Esophagus squamous epithelium (tissue), 5 donors: ENCODE measurements at places on chromosomes 6 and 20.

DNA sequence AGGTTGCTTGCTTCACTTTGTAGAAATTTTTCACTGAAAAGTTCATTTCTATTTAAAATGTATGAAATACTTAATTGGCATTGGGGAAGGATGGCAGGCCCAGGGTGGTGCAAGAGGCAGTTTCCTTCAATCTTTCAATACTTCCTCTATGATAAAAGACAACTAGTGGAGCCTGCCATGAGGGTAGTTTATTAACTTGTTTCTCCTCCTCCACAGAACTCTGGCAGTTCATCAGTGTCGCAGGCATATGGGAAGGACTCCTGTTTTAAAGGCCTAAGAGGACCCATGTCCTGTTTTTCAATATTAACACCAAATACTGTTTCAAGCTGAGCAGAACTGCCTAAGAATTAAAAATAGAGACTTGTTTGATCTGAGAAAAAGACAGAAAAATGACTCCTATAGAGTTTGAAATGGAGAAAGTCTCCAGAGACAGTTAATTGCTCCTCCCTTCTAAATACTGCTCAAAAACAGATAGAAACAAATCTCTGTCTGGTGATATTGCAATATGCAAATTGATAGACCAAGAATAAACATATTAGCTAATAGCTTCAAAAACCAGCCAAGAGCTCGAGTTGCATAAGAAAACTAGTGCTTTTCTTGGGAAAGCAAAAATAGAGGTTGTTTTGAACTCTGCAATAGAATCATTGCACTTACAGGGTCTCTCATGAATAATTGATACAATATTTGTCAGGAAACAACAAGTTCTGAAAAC is 665.7 kb upstream of the SLC35B3 start:
- no peak for DNase-seq
- H3K36me3 ChIP-seq: no peaks in the 10 kb centered on the region
- H3K27ac ChIP-seq: no peak overlapping the region
- H3K4me3 ChIP-seq: no peak overlapping the region
- no peaks in the 10 kb centered on the region for H3K27me3 ChIP-seq

GRCh38 chr20:11499101-11499634 is 418.5 kb upstream of the BTBD3 start:
- H3K27ac ChIP-seq: no peak overlapping the region
- DNase-seq: no peak

DNA sequence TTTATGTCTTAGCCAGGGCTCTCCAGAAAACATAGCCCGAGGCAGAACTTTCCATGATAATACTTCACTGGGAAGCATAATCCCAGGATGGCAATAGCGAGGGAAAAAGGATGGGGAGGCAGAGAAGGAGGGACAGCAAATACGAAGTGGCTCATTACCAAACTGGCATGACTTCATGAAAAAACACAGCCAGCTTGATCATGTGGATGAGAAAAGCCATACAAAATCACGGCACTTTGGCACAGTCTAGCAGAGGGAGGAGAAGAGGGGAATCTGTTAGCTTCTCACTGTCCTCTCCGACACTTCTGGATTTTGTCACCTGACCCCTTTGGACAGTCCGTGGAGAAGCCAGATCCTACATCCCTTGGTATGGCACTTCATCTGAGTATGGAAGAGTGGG is 212.5 kb upstream of the GRIK2 start:
- DNase-seq: no peak
- no peaks in the 10 kb centered on the region for H3K36me3 ChIP-seq

DNA sequence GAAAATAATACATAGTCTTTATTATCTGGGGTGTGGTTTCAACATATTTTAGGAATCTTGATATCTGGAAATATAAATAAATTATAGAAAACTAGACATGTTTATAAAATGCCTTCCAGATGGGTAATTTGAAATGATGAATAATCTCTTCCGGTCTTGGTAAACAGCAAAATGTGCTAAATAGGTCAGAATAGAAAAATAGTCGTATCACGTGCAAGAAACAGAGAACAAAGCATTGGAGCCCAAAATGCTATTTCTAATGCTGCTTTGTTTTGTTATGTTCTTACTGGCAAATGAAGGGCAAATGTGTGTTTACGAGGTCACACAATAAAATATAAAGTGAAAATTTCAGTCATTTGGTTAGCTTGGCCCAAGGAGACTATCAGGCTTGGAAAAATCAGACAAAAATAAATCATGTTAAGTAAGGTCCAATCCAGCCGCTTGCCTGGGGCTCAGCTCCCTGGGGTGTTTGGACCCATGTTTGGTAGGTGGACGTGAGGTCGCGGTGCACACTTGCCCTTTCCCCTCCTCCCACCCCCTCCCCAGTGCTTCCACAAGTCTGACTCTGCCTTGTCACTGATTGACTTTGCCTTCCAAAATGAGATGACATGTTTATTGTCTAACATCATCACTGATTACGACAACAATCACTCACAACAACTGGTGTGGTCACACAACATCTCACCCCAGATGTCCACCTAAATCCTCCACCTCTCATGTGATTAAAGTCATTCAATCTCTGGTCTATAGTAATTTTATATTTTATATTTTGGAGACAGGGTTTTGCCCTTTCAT is 56.0 kb downstream of the RIN2 start:
- no peak overlapping the region for H3K27ac ChIP-seq
- no peaks in the 10 kb centered on the region for H3K36me3 ChIP-seq
- no peak for DNase-seq
- H3K27me3 ChIP-seq: no peaks in the 10 kb centered on the region
- no peak overlapping the region for H3K4me3 ChIP-seq
- H3K4me1 ChIP-seq: peaks cover 13% of the 10 kb centered on the region

- no peaks in the 10 kb centered on the region for H3K27me3 ChIP-seq
- H3K4me1 ChIP-seq: no peaks in the 10 kb centered on the region
- H3K27ac ChIP-seq: no peak overlapping the region
- DNase-seq: no peak
Observed at GRCh38 chr20:25574411-25574810, 10.9 kb downstream of the NINL start.

DNA sequence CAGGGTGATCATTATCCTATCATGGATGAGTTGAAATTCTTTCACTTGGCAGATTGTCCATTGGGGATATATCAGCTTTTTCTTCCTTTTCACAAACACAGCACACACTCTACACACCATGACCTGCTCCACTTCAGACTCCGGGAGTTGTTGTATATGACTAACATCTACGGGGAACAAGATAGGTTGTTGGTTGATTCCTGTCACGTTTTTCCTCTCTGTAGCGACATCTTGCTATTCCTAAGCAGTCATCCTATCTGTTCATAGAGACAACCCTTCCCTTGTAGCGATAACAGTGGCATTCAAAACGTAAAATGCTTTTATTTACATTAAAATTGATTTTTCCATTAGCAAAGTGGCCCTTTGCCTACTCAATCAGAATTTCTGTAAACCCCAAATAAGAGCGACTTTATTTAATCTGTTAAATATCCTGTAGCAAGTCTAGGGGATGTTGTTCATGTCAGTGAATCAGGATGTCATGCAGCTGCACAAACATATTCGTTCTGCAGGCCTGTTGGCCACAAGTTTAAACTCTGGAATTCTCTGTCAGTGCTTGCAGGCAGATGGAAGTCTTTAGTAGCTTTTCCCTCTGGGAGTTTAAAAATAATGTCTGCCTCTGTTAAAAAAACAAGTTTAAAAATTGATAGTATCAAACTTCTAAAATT is 23.1 kb downstream of the PHACTR2 start:
- H3K27ac ChIP-seq: peak overlapping the region; percentile 60
- no peaks in the 10 kb centered on the region for H3K36me3 ChIP-seq
- H3K4me1 ChIP-seq: peaks cover 8% of the 10 kb centered on the region
- H3K4me3 ChIP-seq: no peak overlapping the region
- no peaks in the 10 kb centered on the region for H3K27me3 ChIP-seq

GRCh38 chr6:162371121-162371520 is 356.4 kb downstream of the PRKN start:
- H3K4me3 ChIP-seq: no peak overlapping the region
- no peaks in the 10 kb centered on the region for H3K4me1 ChIP-seq
- H3K36me3 ChIP-seq: no peaks in the 10 kb centered on the region
- no peaks in the 10 kb centered on the region for H3K27me3 ChIP-seq
- DNase-seq: no peak
- H3K27ac ChIP-seq: no peak overlapping the region

GRCh38 chr6:90082847-90083246 is 188.6 kb downstream of the GJA10 start:
- no peaks in the 10 kb centered on the region for H3K36me3 ChIP-seq
- H3K4me1 ChIP-seq: peaks cover 5% of the 10 kb centered on the region
- H3K27ac ChIP-seq: no peak overlapping the region

- H3K36me3 ChIP-seq: no peaks in the 10 kb centered on the region
- H3K4me1 ChIP-seq: peaks cover 5% of the 10 kb centered on the region
- DNase-seq: no peak
- no peak overlapping the region for H3K4me3 ChIP-seq
- no peak overlapping the region for H3K27ac ChIP-seq
Observed at GRCh38 chr6:8499540-8499939, 64.2 kb upstream of the SLC35B3 start.

DNA sequence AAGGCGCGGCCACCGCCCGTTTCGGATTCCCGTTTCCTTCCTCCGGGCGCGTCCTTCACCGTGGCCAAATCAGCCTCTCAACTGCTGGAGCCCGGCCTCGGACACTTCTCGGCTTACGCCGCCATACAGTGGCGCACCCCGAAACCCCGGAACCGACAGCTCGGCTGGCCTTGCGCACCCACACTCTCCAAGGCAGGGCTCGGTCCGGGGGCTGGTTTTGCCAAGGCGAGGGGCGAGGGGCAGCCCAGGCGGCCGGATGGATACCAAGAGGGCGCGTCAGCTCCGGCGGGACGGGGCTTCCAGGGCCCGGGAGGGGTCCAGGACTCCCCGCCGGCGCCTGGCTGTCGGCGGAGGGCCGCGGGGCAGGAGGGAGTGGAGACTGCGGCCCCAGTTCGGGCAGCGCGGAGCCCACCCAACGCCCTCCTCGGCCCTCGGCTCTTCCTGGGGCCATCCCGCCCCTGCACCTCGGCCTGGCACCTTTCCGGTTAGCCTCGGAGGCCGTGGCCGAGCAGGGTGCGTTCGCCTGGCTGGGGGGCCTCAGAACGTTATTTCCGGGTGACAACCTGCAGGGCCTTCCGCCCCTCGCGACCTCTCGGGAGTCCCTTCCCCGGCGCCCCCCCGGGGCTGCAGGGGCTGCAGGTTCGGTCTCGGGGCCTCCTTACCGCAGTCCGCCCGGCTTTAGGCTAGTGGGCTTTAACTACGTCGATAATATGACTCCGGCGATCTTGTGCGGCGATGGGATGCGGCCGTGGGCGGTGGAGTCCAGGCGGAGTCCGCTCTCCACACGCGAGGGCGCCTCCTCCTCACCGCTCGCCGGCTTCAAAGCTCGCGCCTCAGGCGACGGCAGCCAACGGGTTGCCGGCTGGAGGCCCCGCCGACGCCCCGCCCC is 697 bp upstream of the CEP43 start:
- H3K4me1 ChIP-seq: peaks cover 33% of the 10 kb centered on the region
- no peaks in the 10 kb centered on the region for H3K36me3 ChIP-seq
- no peaks in the 10 kb centered on the region for H3K27me3 ChIP-seq
- peak overlapping the region; percentile 90 for H3K4me3 ChIP-seq
- peak overlapping the region; percentile 71 for H3K27ac ChIP-seq

GRCh38 chr20:63740070-63740626 is 572 bp downstream of the SLC2A4RG start:
- no peak for DNase-seq
- peak overlapping the region; percentile 92 for H3K27ac ChIP-seq
- H3K27me3 ChIP-seq: no peaks in the 10 kb centered on the region
- peaks cover 46% of the 10 kb centered on the region for H3K4me1 ChIP-seq

GRCh38 chr20:54234991-54235390 is 27.1 kb downstream of the PFDN4 start:
- H3K4me1 ChIP-seq: no peaks in the 10 kb centered on the region
- no peaks in the 10 kb centered on the region for H3K36me3 ChIP-seq

DNA sequence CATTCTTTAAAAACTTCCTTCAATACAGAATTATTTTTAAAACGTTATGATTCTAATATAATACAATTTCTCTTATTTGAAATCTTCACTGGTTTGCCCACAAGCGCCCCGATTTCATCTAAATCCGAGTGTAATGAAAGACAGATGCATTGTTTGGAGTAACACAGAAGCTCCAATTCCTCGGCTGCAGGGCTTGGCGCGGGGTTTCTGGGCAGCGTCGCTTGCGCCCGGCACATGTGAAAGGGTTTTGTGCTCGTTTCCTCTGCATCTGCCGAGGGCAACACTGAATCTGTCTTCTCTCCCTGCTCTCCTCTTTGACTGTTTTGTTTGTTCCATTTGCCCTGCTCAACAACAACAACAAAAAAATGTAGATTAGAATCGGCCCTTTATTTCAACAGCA is 248.6 kb upstream of the QKI start:
- no peaks in the 10 kb centered on the region for H3K36me3 ChIP-seq
- H3K4me1 ChIP-seq: no peaks in the 10 kb centered on the region
- no peak overlapping the region for H3K27ac ChIP-seq

DNA sequence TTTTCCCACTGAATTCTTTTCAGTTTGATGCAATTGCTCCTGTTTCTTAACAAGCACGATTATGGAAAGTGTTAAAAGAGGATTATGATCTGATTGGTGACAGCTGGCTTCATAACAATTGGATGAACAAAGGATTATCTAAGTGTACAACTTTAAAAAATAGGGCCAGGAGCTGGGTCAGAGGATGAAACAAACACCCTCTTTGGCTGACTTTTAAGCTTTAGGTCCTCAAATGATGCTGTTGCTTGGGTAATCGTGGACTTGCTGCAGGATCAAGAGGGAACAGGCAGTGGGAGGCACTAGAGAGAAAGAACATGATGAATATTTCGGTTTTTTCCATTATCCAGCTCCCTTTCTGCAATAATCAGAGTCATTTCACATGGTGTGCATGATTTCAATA is 35.5 kb upstream of the TMX4 start:
- H3K36me3 ChIP-seq: no peaks in the 10 kb centered on the region
- DNase-seq: no peak
- H3K27me3 ChIP-seq: no peaks in the 10 kb centered on the region
- H3K27ac ChIP-seq: no peak overlapping the region
